ENCODE measurements at places on chromosomes 7 and 10.

GRCh38 chr10:131346456-131346855 lies 34.9 kb upstream of the TCERG1L start:
- H3K4me3 ChIP-seq, result no peak overlapping the region
- no peak for DNase-seq
- no peaks in the 10 kb centered on the region for H3K36me3 ChIP-seq
- no peaks in the 10 kb centered on the region for H3K27me3 ChIP-seq

GRCh38 chr7:66466081-66466600 lies 162.5 kb upstream of the KCTD7 start:
- H3K36me3 ChIP-seq, result peaks cover 5% of the 10 kb centered on the region
- no peaks in the 10 kb centered on the region for H3K4me1 ChIP-seq
- no peak overlapping the region for H3K4me3 ChIP-seq
- no peak for DNase-seq

DNA sequence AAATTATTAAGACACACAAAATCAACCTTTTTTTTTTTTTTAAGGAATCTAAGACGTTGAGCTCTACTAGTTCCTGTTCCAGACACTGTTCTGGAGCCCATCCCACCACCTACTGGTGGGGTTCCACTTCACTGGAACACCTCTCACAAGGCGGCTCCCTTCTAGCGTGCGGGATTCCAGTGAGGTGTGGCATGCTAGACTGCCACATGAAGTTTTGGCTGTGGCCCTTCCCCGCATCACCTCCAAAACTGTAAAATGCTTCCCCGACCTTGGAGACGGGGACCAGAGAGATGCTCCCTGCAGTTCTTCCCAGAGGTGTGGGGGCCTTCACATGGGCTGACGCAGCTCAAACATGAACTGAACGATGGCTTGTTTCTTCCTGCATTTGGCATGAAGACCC lies 12.6 kb downstream of the FAM53B start:
- DNase-seq, result no peak
- H3K36me3 ChIP-seq, result peaks cover 11% of the 10 kb centered on the region
- H3K27ac ChIP-seq, result peak overlapping the region; percentile 97
- peaks cover 100% of the 10 kb centered on the region for H3K4me1 ChIP-seq
- H3K4me3 ChIP-seq, result peak overlapping the region; percentile 10

DNA sequence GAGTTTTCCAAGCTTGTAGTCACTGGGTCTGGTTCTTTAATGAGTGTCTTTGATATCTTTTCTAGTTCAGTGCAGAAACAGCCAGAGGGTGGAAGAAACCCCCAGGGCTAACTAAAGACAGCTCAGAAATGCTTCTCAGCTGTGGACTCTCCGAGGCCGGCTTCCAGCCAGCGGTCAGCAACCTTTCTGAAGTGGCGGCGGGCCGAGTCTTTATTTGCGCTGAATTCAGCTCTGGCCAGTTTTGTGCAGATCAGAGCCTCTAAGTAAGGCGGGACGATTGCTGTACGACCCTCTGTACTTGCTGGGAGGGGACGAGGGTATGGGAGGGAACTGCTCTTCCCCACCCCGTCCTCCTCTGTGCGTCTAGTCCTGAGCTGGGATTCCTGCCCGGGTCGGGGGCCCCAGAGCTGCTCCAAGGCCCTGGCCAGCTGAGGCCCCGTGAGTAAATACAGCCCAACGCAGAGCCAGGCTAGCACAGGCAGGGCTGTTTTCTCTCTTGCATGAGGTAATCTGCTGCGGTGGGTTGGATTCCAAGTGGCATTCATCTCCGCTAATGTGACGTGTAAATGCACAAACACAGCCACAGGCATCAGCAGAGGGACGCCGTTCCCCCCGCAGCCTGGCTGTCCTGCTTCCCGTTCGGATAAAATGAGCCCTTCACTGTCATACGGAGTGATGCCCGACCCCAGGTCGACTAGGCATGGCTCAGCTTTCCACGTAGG lies 159.8 kb downstream of the PIP4K2A start:
- no peaks in the 10 kb centered on the region for H3K27me3 ChIP-seq
- H3K27ac ChIP-seq, result no peak overlapping the region
- H3K4me1 ChIP-seq, result no peaks in the 10 kb centered on the region
- no peak for DNase-seq
- H3K36me3 ChIP-seq, result peaks cover 50% of the 10 kb centered on the region
- H3K4me3 ChIP-seq, result no peak overlapping the region

DNA sequence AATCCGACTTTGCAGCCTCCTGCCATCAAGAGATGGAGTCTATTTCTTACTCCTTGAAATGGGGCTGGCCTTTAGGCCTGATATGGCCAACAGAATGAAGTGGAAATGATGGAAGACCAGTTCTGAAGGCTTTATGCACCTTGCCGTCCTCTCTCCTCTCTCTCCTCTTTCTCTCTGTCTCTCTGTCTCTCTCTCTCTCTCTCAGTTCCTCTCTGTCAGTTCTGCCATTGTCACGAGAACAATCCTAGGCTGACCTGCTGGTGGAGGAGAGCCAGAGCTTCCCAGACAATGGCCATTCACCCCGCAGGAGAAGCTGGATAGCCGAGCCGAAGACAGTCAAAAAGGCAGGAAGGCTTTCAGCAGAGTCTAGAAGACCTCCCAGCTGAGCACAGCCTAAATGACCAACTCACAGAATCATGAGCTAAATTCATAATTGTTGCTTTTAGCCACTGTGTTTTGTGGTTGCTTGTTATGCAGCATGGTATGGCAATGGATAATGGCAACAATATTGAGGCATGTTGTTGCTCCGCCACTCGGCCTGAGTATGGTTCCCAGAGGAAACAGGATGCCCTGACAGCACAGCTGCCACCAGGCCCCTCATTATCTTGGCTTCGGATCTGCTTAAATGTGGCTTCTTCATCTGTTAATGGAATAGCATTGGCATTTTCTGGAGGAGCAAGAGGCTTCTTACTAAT lies 35.5 kb downstream of the FRMPD2 start:
- no peak overlapping the region for H3K27ac ChIP-seq
- H3K4me1 ChIP-seq, result no peaks in the 10 kb centered on the region
- no peaks in the 10 kb centered on the region for H3K36me3 ChIP-seq
- DNase-seq, result no peak
- H3K27me3 ChIP-seq, result no peaks in the 10 kb centered on the region

DNA sequence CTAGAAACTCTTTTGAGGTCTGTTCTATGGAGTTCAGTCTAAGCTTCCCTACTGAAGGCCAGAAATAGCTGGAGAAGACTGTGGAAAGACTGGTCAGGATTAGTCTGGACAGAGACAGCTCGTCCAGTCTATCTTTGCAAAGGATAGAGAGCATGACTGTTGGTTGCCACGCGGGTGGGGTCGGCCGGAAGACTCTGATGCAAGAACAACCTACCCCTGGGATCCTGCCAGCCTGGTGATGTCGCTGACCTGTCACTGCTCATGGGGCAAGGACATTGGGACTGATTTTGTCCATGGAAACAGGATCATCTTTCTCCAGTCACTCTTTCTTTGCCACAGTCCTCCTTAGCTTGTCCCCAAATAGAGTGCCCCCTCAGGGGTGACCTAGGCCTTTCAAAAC lies 337.6 kb upstream of the NPSR1 start:
- no peaks in the 10 kb centered on the region for H3K36me3 ChIP-seq
- DNase-seq, result no peak
- no peak overlapping the region for H3K4me3 ChIP-seq
- H3K27ac ChIP-seq, result no peak overlapping the region
- H3K4me1 ChIP-seq, result no peaks in the 10 kb centered on the region

DNA sequence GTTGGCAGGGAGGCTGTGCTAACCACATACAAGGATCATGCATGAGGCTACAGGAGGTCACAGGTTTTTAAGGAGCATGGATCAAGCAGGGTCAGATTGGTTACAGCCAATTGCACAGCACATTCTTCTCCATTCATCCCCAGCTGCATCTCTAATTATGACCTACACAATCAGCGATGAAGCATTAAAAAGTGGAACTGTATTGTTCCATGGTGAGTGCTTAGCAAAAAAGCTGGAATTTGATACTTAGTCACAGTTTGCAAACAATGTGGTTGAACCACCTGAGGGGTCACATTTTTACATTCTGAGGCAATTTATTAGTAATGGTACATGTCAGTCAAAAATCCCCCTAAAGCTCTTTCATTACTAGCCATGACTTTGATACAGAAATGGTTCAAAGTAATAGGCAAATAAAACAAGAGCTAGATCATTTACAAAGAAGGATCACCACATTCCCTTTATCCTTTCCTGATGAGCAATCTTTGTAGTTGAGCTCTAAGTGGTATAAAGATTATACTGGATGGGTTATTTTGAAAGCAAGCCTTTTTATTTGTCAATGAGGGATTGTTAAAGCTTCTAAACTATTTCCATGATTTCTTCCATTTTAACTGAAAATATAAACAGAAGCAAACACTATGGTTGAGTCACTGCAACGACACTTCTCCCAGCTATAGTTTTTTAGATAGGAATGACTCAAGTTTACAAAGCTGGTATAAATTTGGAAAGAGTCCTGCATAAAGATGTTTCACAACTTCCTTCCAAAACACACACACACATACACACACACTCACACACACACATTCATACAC lies 217.8 kb upstream of the SEMA3A start:
- no peak overlapping the region for H3K4me3 ChIP-seq
- no peak overlapping the region for H3K27ac ChIP-seq
- no peaks in the 10 kb centered on the region for H3K4me1 ChIP-seq
- H3K36me3 ChIP-seq, result no peaks in the 10 kb centered on the region

DNA sequence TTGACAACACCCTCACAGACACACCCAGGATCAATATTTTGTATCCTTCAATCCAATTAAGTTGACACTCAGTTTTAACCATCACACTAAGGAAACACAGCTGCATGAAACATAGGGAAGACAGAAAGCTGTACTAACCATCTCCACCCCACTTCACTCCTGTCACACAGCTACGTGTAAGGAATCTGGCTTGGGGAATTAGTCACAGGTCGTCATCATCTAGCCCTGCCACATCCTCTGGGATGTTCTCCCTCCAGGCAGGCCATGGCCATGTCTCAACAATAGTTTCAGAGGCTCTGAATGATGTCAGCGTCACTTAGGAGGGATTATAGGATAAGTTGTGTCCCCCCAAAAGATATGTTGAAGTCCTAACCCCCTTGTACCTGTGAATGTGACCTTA lies 10.8 kb upstream of the SEMA3C start:
- DNase-seq, result no peak
- H3K4me3 ChIP-seq, result no peak overlapping the region
- no peaks in the 10 kb centered on the region for H3K36me3 ChIP-seq
- no peak overlapping the region for H3K27ac ChIP-seq
- no peaks in the 10 kb centered on the region for H3K4me1 ChIP-seq

GRCh38 chr10:127406018-127406550 lies 143.0 kb upstream of the NPS start:
- H3K36me3 ChIP-seq, result no peaks in the 10 kb centered on the region
- H3K27ac ChIP-seq, result no peak overlapping the region
- H3K4me1 ChIP-seq, result no peaks in the 10 kb centered on the region

GRCh38 chr10:72106896-72107295 lies 18.5 kb upstream of the SPOCK2 start:
- H3K27me3 ChIP-seq, result no peaks in the 10 kb centered on the region
- H3K36me3 ChIP-seq, result peaks cover 3% of the 10 kb centered on the region
- H3K4me3 ChIP-seq, result peak overlapping the region; percentile 66
- peaks cover 53% of the 10 kb centered on the region for H3K4me1 ChIP-seq
- H3K27ac ChIP-seq, result peak overlapping the region; percentile 78

- H3K36me3 ChIP-seq, result no peaks in the 10 kb centered on the region
- no peak for DNase-seq
- no peak overlapping the region for H3K27ac ChIP-seq
- no peaks in the 10 kb centered on the region for H3K27me3 ChIP-seq
Measured at GRCh38 chr7:38568497-38568896, 62.7 kb downstream of the AMPH start.

DNA sequence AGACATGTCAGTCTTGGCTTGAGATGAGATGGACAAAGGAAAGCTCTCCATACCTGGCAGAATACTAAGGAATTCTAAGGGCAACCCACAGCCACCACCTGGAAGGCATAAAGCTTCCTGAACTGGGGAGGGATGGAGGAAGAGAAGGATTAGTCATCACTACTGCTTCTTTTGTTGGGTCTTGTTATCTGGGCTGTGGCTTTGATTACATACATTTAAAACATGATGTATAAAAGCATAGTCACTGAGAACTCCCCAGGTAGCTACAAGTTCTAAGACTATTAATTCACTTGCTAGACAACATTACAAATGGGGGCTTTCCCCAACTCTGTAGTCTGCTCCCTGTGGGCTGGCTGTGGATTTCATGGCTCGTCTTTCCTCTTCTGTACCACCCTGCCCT lies 58.2 kb downstream of the RBM33 start:
- peaks cover 68% of the 10 kb centered on the region for H3K36me3 ChIP-seq
- DNase-seq, result no peak
- no peaks in the 10 kb centered on the region for H3K4me1 ChIP-seq
- H3K4me3 ChIP-seq, result no peak overlapping the region
- no peaks in the 10 kb centered on the region for H3K27me3 ChIP-seq

DNA sequence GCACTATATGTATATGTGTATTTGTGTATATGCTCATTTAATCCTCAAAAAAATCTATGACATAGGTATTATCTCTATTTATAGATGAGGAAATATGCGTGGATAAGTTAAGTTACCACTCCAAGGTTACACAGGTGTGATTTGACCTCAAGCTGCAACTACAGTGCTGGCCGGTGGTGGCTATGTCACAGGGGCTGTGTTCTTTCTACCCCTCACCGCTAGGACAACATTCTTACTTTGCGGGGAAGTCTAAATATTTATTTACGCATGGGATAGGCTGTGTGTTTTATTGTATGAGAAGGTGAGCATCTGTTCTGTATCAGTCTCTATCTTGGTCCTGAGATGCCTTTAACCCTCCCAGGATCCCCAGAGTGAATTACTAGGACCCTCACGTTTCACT lies 60.0 kb downstream of the CREB5 start:
- no peaks in the 10 kb centered on the region for H3K36me3 ChIP-seq
- H3K27me3 ChIP-seq, result peaks cover 9% of the 10 kb centered on the region
- H3K4me1 ChIP-seq, result no peaks in the 10 kb centered on the region
- no peak overlapping the region for H3K4me3 ChIP-seq

- H3K4me3 ChIP-seq, result no peak overlapping the region
- H3K36me3 ChIP-seq, result no peaks in the 10 kb centered on the region
- H3K27ac ChIP-seq, result no peak overlapping the region
- peak; percentile 76 for DNase-seq
- H3K27me3 ChIP-seq, result no peaks in the 10 kb centered on the region
- H3K4me1 ChIP-seq, result no peaks in the 10 kb centered on the region
Measured at GRCh38 chr10:62437696-62438095, 63.5 kb downstream of the ZNF365 start.

GRCh38 chr10:45444976-45445898 lies 71.2 kb downstream of the ALOX5 start:
- H3K4me3 ChIP-seq, result no peak overlapping the region
- H3K27ac ChIP-seq, result no peak overlapping the region
- no peaks in the 10 kb centered on the region for H3K36me3 ChIP-seq
- no peaks in the 10 kb centered on the region for H3K4me1 ChIP-seq
- DNase-seq, result no peak

- no peak overlapping the region for H3K4me3 ChIP-seq
- H3K27ac ChIP-seq, result no peak overlapping the region
- DNase-seq, result no peak
- H3K27me3 ChIP-seq, result no peaks in the 10 kb centered on the region
Measured at GRCh38 chr7:47300472-47301104, 281.3 kb downstream of the TNS3 start.

- no peak overlapping the region for H3K4me3 ChIP-seq
- no peak overlapping the region for H3K27ac ChIP-seq
- H3K27me3 ChIP-seq, result no peaks in the 10 kb centered on the region
- no peaks in the 10 kb centered on the region for H3K36me3 ChIP-seq
- no peaks in the 10 kb centered on the region for H3K4me1 ChIP-seq
Measured at GRCh38 chr10:61050120-61050745, 106.2 kb upstream of the RHOBTB1 start.
